ENCODE measurements at places on chromosomes 6 and 20. TPM values are rescaled to one million over a fixed set of nuclear protein-coding genes. Genes with fewer than 3 reads are reported as not detected.

The WFDC10B gene
- not detected for total RNA-seq

The RIPOR2 gene
- 1.8 TPM for total RNA-seq

The NANP gene
- total RNA-seq, result 3.3 TPM

DNA sequence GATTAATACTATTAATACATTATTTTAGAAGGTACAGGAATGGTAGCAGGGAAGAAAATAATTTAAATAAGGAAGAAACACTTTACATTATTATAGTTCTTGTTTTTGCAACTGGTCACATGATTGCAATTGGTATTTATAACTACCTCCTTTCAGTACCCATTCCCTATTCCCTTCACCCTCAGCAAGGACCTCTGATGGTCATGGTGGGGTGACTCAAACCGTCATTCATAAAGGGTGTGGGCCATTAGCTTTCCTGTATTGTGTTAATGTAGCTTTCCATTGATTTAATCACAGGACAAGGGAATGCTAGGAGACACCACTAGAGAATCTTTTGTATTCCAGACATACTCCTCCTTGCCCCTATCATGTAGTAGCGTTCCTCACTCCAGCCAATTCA is 47.2 kb upstream of the TMEM244 start:
- no peaks in the 10 kb centered on the region for H3K4me1 ChIP-seq
- H3K27ac ChIP-seq, result no peak overlapping the region
- H3K4me3 ChIP-seq, result no peak overlapping the region

- no peak overlapping the region for H3K27ac ChIP-seq
- H3K36me3 ChIP-seq, result no peaks in the 10 kb centered on the region
- no peak overlapping the region for H3K4me3 ChIP-seq
- DNase-seq, result no peak
- H3K27me3 ChIP-seq, result no peaks in the 10 kb centered on the region
Measured at GRCh38 chr6:90668141-90668540, 81.3 kb upstream of the MAP3K7 start.

GRCh38 chr6:140663094-140663493 is 1288.6 kb upstream of the CITED2 start:
- H3K4me1 ChIP-seq, result no peaks in the 10 kb centered on the region
- no peaks in the 10 kb centered on the region for H3K36me3 ChIP-seq

DNA sequence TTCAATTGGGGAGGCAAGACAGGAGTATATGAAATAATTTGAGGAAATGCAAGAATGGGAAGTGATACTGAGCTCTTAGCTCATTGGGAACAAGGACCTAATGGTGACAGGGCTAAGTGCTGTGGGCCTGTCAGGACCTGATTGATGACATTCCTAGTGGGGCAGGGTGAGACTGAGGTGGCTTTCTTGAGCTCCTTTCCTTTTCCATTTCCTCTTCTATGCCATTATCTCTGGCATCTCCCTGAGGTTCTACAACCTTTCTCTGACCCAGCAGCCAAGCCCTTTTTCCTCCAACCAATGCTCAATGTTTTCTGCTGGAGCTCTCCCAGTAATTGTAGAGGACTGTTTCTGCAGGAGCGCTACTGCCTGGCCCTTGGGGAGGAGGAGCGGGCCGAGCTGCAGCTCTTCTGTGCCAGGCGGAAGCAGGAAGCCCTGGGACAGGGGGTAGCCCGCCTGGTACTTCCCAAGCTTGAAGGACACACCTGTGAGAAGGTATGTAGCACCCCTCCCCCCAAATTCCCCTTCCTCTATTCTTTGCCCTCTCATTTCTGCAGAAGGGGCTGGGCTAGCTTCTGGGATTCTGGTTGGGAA is 2.8 kb upstream of the TOMM6 start:
- no peak overlapping the region for H3K27ac ChIP-seq
- DNase-seq, result no peak
- H3K36me3 ChIP-seq, result no peaks in the 10 kb centered on the region

GRCh38 chr6:111087871-111088667 is 766 bp downstream of the SLC16A10 start:
- DNase-seq, result peak; percentile 69
- no peaks in the 10 kb centered on the region for H3K4me1 ChIP-seq
- no peaks in the 10 kb centered on the region for H3K27me3 ChIP-seq
- peak overlapping the region; percentile 61 for H3K4me3 ChIP-seq

- no peak overlapping the region for H3K27ac ChIP-seq
- H3K27me3 ChIP-seq, result no peaks in the 10 kb centered on the region
- no peaks in the 10 kb centered on the region for H3K4me1 ChIP-seq
- DNase-seq, result no peak
Measured at GRCh38 chr20:16472045-16472872, 101.0 kb downstream of the KIF16B start.

DNA sequence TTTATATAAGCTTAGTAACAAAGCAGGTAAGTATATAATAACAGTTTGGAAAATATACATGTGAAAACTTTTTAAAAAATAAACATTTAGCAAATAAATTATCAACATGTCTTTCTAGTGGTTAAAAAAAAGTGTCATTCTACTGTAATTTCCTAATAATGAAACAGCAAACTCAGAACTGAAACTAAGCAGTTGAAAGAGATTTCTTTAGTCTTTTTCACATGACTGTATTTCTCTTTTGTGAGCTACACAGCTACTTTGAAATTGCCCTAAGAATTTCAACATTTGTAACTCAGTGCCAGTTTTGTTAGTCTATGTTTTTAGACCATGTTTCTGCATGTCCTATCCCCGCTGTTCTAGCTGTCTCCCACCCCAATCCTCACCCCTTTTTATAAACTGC is 28.4 kb upstream of the SDHAF4 start:
- no peaks in the 10 kb centered on the region for H3K27me3 ChIP-seq
- no peak overlapping the region for H3K4me3 ChIP-seq
- peaks cover 6% of the 10 kb centered on the region for H3K36me3 ChIP-seq
- H3K27ac ChIP-seq, result no peak overlapping the region
